ENCODE measurements at places on chromosomes 6 and 20.
A peak's percentile ranks its signal among the peaks of the same experiment; 100 is the strongest.

GRCh38 chr6:152233547-152234320, 403.4 kb downstream of the SYNE1 start:
- DNase-seq = peak; percentile 13

DNA sequence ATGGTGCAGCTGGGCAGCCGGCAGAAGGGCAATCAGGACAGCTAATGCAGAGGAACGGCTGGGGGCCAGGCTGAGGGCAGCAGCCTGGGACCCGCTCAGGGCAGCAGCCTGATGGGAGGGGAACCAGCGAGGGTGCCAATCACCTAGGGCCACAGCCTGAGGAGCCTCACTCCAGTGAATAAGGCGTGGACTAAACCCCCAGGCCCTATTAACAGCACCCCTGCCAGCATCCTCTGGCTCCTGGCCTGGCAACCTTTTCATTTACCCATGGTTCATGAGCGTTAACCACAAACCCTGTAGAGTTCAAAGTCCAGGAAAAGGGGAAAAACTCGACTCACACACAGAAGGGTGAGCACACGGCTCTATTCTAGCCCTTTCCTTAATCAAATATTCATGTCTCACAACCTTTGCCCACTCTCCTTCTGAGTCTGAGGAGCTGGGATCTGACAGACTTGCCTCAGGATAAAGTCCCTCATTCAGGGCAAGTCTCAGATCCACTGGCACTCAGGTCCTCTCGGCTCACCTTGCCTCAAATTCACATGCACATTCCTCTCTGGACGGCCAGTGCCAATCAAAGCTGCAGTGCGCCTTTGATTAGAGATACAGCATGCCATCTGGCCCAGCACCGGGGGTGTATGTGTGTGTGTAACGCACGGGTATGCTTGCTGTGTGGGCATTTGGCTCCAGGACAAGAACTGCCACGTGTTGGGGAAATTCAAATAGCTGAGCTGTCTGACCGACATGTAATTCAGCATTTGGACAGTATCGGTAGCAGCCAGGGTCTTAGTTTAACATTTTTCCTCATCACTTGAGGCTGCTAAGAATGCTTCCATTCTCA, 86.9 kb upstream of the TRAF3IP2 start:
- DNase-seq = no peak

GRCh38 chr6:163483107-163483506, 68.6 kb downstream of the QKI start:
- DNase-seq = no peak

DNA sequence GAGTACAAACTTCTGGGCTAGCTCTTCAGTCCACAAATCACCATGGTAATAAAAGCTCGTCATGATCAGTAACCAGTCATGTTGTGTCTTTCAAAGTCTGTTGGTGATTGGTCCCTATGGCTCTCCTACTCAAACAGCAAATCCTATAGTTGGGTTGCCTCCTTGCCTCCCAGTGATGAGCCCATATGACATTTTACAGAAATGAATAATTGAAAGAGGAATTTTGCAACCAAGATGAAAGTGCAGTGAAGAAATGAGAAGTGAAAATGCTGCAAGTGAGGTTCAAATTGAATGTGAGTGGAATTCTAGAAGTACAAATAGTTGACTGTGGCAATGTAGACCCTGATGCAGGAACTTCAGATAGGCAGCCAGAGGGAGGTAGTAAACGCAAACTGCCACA, 5.1 kb upstream of the SIRPD start:
- no peak for DNase-seq

- no peak for DNase-seq
Measured at GRCh38 chr6:107753778-107754177, 70.3 kb downstream of the SCML4 start.

GRCh38 chr6:56682635-56683034, 39.9 kb upstream of the DST start:
- no peak for DNase-seq

DNA sequence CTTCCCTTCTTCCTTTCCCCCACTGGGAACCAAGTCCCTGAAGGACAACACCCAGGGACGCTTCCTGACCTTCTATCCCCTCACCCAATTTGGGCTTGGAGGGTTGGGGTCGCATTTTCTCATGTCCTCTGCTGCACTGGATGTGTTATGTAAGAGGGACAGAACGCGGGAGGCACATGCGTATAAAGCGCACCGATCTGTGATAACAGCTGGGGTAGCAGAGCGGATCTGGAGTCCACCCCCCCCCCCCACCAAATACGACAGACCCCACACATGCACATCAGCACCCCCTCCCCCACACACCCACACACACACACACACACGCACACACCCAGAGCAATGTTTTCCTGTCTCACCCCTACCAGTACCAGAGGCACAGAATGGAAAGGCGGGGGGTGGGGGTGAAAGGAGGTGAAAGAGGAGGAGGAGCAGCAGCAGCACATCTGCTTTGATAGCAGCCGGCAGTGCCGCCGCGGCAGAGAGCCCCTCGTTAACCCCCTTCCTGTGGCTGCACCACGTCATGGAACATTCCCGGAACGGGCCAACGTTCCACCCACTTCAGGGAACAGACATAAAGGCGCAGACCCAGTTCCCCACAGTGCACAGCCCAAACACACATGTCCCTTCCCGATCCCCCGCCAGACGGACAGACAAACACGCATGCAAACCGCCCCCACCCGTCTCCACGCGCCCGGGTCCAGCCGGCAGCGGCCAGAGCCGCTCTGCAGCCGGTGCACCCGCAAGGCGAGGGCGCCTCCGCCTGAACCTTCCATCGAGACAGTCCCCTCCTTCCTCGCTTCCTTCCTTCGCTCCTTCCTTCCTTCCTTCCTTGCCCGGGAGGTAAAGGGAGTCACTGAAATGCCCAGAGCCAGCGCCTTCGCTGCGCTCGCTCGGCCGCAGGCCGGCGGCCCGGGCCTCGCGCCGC, 590 bp downstream of the HIVEP2 start:
- peak; percentile 97 for DNase-seq

DNA sequence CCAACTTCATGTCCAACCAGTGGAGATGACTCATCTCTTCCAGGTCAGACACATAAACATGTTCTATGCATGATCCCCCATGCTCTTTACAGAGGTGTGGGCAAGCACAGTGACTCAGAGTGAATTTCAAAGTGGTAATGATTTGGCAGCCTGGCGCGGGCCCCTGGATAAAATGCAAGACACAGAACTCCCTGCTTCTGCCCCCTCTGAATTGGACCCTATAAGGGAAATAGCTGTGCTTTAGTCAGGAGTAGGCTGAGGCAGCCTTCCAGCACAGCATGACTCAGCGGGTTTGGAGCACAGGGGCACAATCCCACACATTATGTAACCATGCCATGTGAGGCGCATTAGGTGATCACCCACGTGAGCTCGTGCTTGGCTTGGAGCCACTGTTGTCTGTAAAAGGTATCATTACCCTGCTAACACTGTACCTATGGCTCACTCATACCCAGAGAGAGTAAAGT, 127.4 kb downstream of the C6orf118 start:
- no peak for DNase-seq

DNA sequence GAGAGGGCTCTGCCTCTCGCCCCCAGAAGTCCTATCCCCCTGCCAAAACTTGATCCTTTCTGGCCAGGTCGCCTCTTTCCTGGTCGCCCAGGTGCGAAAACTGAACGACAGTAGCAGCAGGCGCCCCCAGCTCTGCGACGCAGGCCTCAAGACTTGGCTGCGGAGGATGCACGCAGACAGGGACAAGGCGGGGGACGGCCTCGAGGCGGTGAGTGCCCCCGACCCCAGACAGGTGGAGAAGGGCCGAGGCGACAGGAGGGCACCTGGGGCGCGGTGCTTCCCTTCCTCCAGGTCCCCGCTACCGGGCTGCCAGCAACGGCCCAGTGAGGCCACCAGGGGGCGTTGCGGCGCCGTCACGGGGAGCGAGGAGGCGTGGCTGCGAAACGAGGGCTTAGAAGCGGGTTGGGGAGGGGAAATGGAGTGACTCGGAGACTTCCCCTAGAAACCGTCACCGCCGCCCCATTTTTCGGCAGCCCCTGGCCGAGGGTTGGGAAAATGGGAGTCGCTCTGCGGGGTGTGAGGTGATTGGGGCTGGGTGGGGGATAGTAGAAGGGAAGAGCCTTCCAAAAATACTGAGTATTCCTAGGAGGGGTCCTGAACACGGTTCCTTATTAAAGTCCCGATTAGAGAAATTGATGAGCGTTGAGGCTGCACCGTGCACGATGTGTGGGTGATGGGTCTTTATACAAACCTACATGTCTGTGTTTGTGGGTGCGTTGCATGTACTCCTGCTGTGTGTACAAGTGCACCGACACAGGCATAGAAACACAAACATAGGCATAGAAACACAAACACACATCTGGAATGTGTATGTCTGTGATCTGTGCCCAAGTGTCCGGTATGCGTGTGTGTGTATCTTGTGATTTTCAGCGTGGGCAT, 44.6 kb downstream of the ARHGAP40 start:
- DNase-seq = peak; percentile 90
